Mesenteric fat pad (tissue), 1 donor: ENCODE measurements at places on chromosomes 7 and 10. TPM values are rescaled to one million over a fixed set of nuclear protein-coding genes. Genes with fewer than 3 reads are reported as not detected.

GRCh38 chr10:6173203-6173602 lies 29.5 kb upstream of the PFKFB3 start:
- DNase-seq, result no peak

GRCh38 chr10:130167707-130168106 lies 31.5 kb downstream of the GLRX3 start:
- DNase-seq, result no peak

DNA sequence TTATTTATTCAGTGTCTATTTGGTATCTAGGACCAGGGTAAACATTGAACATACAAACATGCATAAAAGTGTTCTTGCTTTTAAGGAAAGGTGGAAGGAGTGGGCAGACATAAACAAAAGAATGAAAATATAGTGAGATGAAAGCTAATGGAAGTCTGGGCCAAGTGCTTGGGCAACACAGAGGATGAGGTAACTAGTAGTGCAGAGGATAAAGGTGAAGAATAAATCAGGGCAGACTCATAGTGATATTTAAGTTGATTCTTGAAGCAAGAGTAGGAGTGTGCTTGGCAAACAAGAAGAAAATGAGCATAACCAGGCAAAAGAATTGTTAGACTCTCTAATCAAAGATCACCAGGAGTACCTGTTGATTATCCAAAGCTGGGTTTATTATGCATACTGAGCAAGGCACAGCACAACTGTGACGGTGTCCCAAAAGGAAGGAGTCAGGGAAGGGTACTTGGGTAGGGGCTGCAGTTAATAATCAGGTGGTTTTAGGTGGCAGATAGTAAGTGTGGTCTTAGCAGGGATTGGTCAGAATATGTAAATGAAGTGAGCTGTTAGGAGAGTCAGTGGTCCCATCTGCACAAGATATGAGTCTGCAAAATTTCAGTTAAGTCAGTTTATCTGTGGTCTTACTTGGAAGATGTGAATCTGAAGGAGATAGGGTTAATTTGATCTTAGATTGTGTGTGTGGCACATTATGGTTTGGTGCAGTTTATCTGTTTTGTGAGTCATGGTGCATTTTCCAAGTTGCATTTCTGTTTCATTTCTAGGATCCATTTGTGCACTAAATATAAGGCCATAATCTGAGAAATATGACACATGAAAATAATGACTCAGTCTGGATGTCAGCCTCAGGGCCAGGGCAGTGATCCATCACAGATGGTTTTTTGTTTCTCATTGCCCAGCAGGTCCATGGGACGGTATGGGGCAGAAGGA lies 30.6 kb upstream of the TAX1BP1 start:
- no peak for DNase-seq

The CTAGE8 gene
- 0.71 TPM for total RNA-seq

GRCh38 chr7:28347475-28348318 lies 64.6 kb upstream of the CREB5 start:
- DNase-seq, result no peak

DNA sequence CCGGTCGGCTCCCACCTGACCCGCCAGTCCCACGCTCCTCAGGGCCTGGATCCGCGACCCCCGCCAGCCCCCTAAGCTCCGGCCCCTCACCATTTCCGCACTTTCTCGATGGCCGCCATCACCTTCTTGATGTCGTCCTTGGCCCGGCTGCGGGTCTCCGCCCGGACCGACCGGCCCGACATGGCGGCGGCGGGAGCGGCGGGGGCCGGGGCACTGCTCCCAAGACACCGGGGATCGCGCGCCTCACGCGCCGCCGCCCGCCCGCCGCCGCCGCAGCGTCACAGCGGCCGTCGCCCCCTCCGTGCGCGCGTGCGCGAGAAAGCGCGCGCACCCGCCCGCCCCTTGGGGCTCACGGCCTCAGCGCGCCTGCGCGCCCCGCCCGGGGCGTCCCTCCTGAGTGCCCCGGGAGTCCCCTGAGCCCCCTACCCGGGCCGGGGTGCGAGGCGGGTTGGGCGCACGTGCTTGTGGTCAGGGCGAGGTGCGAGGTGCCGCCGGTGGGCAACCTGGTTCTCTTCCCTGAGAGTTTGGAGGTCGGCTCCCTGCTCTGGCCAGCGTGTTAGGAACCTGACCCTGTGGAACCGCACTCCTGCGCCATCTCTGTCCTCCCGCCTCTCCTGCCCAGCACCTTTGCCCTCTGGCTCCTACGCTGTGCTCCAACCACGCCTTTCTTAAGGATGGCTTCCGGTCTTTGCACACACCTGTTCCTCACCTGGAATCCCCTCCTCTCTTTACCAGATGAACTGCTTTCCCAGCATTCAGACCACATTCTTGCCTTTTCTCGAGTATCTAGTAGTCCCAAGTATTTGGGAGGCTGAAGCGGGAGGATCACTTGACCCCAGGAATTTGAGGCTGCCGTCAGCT lies at the start of gene BCL7B:
BCL7B (minus strand) TSS at position 294 of the 861 bp plus-strand sequence; CDS start at position 182, 112 bp downstream.
- DNase-seq, result peak; percentile 93

- no peak for DNase-seq
Measured at GRCh38 chr10:113496111-113497109, 56.4 kb upstream of the HABP2 start.

DNA sequence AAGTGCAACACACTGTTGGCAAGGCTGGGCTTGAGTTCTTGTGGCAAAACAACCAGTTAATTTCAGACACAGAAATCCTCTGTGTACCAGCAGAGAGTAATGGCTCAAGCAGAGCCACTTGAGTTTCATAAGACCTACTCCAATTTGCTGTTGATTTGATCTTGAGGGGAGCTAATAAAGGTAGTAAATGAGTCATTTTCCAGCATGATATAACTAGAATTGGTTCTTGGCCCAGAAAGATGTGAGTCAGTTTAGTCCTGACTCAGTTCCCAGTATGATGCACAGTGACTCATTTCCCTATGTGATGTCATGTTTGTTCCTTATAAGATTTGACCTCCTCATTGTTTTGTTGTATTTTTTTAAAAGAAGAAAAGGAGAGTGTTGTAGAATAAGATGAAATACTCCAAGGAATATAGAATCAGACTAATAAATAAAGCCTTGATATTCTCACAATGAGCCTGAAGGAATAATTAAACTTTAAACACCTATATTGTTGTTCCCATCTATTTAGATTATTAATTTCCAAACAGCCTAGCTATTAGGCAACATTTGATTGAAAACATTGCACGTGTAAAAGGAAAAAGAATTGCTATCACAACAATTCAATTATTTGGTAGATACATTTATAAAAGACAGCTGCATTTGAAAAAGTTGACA lies 186.2 kb downstream of the REEP3 start:
- DNase-seq, result no peak

- DNase-seq, result no peak
Measured at GRCh38 chr10:97134110-97134509, 51.6 kb downstream of the SLIT1 start.

The FAM25C gene
- total RNA-seq, result not detected

DNA sequence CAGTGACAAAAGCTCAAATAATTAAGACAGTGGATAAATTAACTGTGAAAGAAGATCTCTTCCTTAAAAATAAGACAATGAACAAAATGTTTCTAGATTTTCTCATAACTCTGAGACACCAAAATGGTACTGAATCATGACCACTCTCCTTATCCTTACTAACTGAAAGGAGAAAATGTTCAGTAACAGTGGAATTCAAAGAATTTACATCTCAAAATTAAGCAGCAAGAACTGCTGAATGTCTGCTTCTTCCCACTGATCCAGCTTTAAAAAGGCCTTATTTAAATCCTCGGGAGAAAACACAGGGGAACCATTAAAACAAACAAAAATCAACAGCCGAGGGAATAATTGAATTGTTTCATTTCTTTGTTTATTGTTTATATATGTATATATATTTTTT lies 27.3 kb upstream of the PLXDC2 start:
- DNase-seq, result no peak

The MINDY4 gene
- 6.8 TPM for total RNA-seq

The CCDC3 gene
- total RNA-seq, result 122 TPM

GRCh38 chr7:99631295-99632109 lies 14.8 kb downstream of the ZSCAN25 start:
- no peak for DNase-seq
